D341Med (cell line): ENCODE measurements at places on chromosomes 4 and X.

GRCh38 chr4:89105726-89106125 lies 5.6 kb upstream of the TIGD2 start:
- no peak for DNase-seq

DNA sequence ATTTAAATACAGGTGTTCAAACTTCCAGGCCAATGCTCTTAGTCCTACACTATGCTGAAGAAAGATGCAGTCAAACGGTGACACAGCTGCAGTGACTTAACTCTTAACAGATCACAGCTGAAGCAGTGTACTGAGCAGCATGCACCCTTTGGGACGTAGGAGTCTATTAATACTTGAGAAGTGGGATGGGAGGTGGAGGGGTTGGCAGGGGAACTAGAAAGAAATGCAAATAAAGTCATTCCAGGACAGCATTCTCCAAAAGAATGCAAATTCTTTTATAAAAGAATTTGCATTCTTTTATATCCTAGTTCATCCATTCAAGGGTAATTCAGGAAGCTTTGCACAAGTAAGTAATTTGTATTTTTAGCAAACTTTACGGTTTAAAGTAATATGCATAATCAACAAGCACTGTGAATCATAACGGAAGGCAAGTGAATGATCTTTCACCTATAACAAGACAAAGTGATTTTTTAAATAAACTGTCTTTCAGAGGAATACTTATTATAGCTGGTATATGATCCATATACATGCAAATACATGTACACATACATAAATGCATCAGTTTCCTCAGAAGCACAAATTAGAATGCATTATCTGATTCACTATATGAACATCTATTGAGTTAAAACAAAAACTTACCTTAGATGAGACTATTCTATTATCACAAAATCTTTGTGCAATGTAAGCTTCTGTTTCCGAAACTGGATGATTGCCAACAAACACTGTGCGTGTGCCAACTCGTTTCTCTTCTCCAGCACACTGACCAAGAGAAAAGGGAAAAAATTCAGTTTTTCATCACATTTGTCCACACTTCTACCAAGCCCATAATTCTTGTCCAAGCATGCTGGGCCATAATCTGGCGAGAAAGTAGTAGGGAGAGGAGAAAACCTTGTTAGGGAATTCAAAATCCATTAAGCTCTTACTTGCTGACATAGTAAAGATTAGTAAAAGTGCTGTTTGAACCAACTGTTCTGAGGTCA lies 106.5 kb downstream of the ATP11C start:
- DNase-seq = no peak

GRCh38 chrX:31670245-31670644 lies 598.4 kb upstream of the FTHL17 start:
- DNase-seq = no peak

DNA sequence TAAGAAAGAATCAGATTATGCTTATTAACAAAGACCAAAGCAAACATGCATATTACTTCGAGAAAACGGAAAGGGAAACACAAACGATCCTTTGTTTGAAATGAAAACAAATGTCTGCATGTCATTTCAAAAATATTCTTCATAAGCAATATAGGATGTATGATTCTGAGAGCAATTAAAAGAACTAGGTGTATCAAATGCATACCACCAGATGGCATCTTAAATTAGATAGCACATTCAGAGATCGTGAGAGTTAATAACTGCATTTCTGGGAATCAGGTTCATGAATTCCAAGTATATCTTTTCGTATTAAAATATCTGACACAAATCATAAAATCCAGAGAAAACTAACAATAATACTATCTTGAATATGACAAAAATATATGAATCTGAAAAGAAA lies 159.5 kb downstream of the PPP3CA start:
- no peak for DNase-seq

- DNase-seq = no peak
Observed at GRCh38 chr4:1087371-1087770, 26.0 kb downstream of the RNF212 start.

GRCh38 chr4:180542445-180543100 lies 1700.6 kb upstream of the TENM3 start:
- no peak for DNase-seq

- DNase-seq = no peak
Observed at GRCh38 chr4:67470871-67471270, 74.4 kb downstream of the CENPC start.

GRCh38 chrX:103919270-103919637 lies 43.2 kb upstream of the TMSB15B start:
- no peak for DNase-seq

GRCh38 chr4:38193236-38193863 lies 233.2 kb downstream of the PTTG2 start:
- no peak for DNase-seq

DNA sequence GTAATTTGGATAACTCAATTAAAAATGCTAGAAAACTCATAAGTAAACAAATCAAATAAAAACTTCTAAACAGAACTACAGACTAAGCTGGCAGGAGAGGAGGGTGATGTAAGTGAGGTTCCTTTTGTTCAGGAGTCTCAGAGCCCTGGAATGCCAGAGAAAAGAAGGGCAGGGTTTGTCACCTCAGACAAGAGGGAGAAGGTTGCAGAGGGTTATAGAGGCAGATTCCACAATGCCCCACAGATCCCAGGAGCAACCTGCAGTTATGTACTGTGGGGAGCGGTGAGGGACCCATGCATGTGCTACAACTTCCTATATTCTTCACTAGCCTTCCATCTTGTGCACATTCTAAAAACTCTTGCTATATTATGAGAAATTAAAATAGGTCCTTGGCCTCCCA lies 129.7 kb downstream of the CFAP299 start:
- no peak for DNase-seq
